ENCODE measurements at places on chromosomes 2 and 18.
A peak's percentile ranks its signal among the peaks of the same experiment; 100 is the strongest.

DNA sequence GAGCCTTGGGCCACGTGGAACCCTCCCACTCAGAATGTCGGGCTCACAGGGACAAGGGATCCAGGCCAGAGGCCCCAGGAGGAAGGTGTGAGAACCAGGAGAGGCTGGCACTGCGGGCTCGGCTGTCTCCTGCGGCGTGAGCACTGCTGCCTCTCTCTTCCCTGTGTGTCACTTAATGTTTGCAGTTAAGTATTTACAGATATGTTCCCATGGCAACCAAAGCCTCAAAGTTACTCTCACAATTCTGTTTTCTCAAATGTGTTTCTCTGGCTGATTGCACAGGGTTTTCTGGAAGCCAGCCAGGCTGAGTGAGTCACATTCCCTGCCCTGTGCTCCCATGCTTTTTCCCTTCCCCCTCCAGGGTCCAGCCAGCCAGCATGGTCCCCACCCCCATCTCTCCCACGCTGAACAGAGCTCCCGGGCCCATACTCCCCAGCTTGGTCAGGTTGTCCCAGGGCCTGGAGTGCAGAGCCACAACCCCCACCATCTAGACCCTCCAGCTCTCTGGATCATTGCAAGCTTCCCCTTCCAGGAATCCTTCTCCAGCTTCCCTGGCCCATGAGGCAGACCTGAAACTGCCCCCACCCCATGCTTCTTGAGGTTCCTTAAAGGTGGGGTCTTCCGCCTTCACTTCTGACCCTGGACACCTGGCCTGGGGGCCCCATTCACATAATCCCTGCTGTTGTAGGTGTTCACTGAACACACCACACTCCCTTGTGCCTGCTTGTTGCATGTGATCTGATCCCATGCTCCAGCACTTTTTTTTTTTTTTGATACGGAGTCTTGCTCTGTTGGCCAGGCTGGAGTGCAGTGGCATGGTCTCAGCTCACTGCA is 265.9 kb downstream of the CELF4 start:
- peak; percentile 97 for DNase-seq

DNA sequence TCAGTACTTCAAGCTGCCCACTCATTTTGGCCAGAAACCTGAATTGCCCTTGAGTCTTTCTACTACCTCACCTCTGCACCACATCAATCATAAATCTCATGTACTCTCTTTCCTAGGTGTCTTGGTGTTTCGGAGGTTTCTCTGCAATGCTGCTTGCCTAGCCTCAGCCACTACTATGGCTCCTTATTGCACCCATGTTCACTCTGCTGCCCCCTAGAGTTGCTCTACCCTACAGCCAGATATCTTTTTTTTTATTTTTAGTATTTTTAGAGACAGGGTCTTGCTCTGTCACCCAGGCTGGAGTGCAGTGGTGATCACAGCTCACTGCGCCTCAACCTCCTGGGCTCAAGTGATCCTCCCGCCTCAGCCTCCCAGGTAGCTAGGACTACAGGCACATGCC is 413.0 kb downstream of the PTPRM start:
- DNase-seq: no peak

DNA sequence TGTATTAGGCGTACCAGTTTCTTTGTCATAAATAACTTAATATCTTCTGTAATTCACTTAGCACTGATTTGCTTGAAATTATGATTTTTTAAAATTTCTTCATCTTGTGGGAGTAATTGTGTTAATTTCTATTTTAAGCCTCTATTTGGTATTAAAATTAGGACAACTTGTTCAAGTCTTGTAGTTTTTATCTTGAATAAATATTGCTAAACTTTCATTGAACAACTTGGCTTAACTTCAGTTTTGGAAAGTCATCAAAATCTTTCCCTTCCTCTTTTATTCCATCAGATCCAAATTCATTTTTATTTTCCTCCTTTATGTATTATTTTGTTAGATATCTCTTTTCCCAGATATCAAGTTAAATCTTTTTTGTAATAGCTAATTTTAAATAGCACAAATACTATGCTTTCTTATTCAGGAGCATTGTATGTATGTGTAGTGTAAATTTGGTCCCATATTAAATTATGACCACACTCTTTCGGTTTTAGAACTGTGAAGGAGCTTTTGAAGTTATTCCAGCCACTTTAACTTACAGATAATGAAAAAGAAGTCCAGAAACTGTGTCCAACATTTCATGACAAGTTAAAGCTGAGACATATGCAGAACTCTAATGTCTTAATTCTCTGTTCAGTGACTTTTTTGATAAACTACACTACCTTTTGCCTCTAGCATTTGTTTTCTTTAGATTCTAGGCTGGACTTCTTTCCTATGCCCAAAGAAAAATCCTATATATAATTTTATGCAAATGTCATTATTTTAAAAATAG is 31.7 kb upstream of the NT5C1B start:
- no peak for DNase-seq

DNA sequence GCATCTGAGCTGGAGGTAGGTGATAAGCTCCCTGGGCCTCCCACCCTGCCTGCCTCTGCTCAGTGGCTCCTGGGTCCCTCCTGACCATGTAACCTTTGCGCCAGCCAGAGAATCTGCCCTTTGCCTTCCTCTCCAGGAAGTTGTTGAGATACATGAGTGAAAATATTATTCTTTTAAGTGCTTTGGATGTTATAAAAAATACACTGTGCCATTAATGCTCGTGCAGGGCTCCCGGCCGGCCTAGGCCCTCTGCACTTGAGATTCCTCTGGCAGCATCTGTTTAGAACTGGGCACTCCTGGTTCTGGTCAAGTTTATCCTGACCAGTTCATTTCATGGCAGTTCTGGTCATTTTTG is 18.8 kb downstream of the AGAP1 start:
- no peak for DNase-seq

GRCh38 chr18:24915547-24915946 is 436.4 kb downstream of the ZNF521 start:
- no peak for DNase-seq

- no peak for DNase-seq
These were observed 29.4 kb upstream of the WDR75 start for GRCh38 chr2:189411860-189412259.

- no peak for DNase-seq
These were observed 71.6 kb upstream of the BCL2L11 start for GRCh38 chr2:111048856-111049768.

Measured in NCI-H1417 treated with DMSO at 0.1 percent for 48 hours (cell line).